ENCODE measurements at places on chromosomes 1 and 21.

DNA sequence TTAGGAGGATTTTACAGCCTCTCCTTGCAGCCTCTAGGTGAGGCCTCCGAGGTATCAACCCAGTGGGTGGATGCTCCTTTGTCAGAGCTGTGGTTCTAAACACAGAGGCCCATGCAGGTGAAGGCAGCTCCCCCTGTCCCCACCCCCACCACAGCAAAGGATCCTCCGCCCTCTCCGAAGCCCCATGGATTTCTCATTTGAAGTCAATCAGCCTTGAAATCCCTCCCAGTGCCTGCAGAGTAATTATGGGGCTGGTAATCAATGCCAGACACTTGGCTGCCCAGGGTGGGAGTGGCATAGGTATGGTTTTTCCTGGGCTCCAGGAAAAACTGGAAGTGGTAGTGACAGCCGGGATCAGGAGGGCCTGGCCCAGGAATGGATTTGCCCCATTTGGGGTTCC is 119.5 kb upstream of the CSF3R start:
- no peak for DNase-seq

DNA sequence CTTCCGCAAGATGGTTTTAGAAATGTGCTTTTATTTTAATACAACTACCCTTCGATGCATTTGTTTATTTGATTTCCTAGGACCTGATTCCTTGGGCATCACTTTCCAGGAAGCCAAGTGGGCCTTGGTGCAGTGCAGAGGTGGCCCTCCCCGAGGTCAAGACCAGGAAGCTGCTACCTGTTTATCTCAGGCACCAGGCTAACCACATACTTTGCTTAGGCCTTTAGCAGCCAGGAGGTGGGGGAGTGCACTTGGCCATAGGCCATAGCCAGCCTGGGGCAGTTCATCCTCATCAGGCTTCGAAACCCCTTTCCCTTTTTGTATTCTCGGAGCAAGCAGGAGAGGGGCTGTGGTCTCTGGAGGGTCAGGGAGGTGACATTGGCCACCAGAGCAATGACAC is 45.4 kb downstream of the SMYD2 start:
- no peak for DNase-seq

GRCh38 chr21:43903451-43904091 is 38.5 kb downstream of the AGPAT3 start:
- DNase-seq = no peak

- no peak for DNase-seq
Measured at GRCh38 chr1:184866991-184867788, 107.1 kb downstream of the NIBAN1 start.

DNA sequence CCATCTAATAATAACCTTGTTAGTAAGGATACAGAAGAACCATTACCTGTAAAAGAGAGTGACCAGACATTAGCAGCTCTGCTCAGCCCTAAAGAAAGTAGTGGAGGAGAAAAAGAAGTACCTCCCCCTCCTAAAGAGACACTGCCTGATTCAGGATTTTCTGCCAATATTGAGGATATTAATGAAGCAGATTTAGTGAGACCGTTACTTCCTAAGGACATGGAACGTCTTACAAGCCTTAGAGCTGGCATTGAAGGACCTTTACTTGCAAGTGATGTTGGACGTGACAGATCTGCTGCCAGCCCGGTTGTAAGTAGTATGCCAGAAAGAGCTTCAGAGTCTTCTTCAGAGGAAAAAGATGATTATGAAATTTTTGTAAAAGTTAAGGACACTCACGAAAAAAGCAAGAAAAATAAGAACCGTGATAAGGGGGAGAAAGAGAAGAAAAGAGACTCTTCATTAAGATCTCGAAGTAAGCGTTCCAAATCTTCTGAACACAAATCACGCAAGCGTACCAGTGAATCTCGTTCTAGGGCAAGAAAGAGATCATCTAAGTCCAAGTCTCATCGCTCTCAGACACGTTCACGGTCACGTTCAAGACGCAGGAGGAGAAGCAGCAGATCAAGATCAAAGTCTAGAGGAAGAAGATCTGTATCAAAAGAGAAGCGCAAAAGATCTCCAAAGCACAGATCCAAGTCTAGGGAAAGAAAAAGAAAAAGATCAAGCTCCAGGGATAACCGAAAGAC is 11.6 kb downstream of the SON start:
- no peak for DNase-seq

GRCh38 chr1:232127190-232127589 is 500.6 kb downstream of the DISC1 start:
- DNase-seq = no peak

DNA sequence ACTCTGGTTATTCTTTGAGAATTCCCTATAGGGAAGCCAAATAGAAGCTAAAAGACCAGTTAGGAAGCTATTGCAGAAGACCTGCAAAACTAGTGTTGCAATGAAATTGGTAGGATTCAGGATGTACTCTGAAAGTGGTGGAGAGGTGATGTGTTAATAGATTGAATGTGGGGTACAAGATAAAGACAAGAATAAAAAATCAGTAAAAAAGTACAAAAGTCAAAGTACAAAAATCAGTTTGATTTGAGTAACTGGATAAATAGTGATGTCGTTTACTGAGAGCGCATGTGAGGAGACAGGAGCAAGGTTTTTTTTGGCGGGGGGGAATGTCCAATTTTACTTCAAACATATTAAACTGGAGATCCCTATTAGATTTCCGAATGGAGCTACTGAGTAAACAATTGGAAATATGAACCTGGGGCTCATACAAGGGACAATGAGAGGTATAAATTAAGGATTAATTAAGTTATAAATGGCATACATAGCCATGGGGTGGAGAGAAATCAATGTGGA is 2.5 kb upstream of the DCAF8 start:
- no peak for DNase-seq

DNA sequence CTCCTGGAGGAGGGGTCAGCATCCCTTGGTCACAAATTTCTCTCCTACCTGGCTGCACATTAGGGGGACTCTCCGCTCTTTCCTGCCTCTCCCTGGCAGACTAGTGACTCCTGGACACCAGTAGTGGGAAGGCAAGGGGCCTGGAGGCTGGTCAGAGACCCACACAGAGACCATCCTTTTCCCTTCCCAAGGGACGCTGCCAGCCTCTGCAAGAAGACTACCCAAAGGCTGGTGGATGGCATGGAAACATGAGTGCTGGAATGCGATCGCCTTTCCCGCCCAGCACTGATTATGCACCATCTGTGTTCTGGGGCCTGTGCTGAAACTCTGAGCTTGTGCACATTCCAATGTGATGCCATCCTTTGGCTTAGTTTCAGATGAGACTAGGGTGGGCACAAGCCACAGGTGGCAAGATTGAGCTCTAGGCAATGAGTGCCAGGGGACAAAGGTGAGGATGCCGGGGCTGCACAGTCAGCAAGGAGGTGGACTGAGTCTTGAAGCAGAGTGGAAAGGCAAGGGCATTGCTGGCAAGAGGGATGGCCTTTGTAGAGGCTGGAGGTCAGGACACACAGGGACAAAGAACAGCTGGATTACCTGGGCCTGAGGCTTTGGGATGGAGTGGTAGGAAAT is 12.6 kb upstream of the EPS8L3 start:
- DNase-seq = no peak

GRCh38 chr21:27246741-27247140 is 279.9 kb upstream of the ADAMTS5 start:
- no peak for DNase-seq

- DNase-seq = no peak
Measured at GRCh38 chr1:203196371-203196770, 9.9 kb upstream of the CHI3L1 start.

- DNase-seq = peak; percentile 79
Measured at GRCh38 chr1:151399324-151400171, at the start of gene PSMB4. Gene PSMB4 (plus strand): TSS chr1:151399573. CDS start chr1:151399588, 15 bp downstream.

GRCh38 chr1:14415396-14415795 is 183.1 kb upstream of the KAZN start:
- no peak for DNase-seq
